ENCODE measurements at places on chromosomes 12 and 14. TPM values are rescaled to one million over a fixed set of nuclear protein-coding genes. Genes with fewer than 3 reads are reported as not detected.

AQP2 gene
- not detected for total RNA-seq

CLEC4C gene
- not detected for total RNA-seq

PZP gene
- total RNA-seq = not detected

NOP9 gene
- 6.3 TPM for total RNA-seq

RIMBP2 gene
- total RNA-seq = 0.06 TPM

TSPAN19 gene
- total RNA-seq = not detected

RASSF9 gene
- total RNA-seq = 0.23 TPM

KLRC3 gene
- total RNA-seq = 0.37 TPM

SYNJ2BP gene
- 22.5 TPM for total RNA-seq

MGAT4C gene
- total RNA-seq = 1.1 TPM

FBXO21 gene
- 38.3 TPM for total RNA-seq

CD27 gene
- total RNA-seq = not detected

OR6C70 gene
- not detected for total RNA-seq

RNU4-1 gene
- under 0.01 TPM for total RNA-seq

MAX gene
- total RNA-seq = 39.9 TPM

SLC5A8 gene
- not detected for total RNA-seq

SIX1 gene
- total RNA-seq = 23.3 TPM

NINJ2 gene
- total RNA-seq = not detected

IAPP gene
- not detected for total RNA-seq

PTPN21 gene
- total RNA-seq = 4.0 TPM

NGB gene
- total RNA-seq = not detected

TM7SF3 gene
- 58.9 TPM for total RNA-seq

ZNF385A gene
- total RNA-seq = 5.3 TPM

CCDC60 gene
- not detected for total RNA-seq
